Activated CD4-positive, CD25-positive, alpha-beta regulatory T cell (primary cell): ENCODE measurements at places on chromosomes 7 and 10.

- no peak for DNase-seq
These were observed 43.7 kb downstream of the ITGB8 start for GRCh38 chr7:20374399-20374798.

DNA sequence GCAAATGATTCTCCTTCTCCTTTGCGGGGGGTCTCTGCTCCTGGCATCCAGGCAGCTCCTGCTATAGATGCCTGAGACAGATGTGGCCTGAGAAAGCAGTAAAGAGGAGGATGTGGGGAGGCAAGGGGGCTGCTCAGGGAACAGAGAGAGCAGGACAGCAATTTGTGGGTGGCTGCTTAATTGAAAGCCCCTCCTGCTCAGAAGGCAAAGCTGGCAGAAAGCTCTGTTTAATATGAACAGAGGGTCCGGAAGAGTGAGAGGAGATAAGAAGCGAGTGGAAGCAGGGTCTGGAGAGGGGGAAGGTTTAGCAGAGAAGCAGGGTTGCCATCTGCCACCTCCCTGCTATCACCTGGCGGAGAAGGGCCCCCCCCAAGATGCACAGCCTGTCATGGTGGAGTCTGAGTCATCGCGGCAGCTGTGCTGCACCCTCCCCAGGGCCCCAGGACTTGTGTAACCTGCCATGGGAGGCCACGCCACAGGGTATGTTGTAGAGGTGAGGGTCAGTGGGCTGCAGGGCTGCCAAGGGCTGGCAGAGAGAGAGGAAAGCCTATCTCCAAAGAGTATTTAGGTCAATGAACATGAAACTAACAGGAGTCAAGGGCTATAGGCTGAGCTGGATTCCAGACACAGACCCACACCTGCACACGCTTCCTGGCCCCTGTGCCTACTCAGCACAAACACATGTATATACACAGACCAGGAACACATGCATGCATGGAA lies 1109.8 kb upstream of the AUTS2 start:
- no peak for DNase-seq

DNA sequence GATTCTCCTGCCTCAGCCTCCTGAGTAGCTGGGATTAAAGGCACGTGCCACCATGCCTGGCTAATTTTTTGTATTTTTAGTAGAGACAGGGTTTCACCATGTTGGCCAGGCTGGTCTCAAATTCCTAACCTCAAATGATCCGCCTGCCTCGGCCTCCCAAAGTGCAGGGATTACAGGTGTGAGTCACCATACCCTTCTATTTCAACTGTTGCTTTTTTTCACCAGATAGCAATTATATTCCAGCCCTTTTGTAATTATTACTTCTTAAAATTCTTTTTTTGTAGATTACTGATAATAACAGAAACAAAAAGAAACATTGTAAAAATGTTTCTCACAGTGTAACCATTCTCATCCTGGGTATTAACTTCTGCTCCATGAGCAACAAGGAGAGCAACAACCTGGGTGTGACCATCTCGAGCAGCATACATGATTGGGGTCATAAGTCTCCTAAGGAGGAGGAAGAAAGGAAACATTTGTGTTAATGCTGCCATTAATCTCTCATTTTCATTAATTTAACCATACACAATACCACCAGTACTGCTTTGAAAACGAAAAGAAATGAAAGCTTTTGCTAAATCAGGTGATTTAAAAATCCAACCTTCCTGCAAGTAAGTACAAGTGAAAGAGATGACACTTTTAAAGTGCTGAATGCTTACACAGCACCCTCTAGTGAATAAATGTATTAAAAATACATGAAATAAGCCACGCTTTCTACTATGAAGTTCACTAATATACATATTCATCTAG lies 41.8 kb downstream of the ASZ1 start:
- no peak for DNase-seq

GRCh38 chr10:49558190-49558589 lies 19.3 kb upstream of the ERCC6 start:
- no peak for DNase-seq

- DNase-seq, result no peak
These were observed 46.7 kb upstream of the ZMIZ1 start for GRCh38 chr10:79021948-79022499.

DNA sequence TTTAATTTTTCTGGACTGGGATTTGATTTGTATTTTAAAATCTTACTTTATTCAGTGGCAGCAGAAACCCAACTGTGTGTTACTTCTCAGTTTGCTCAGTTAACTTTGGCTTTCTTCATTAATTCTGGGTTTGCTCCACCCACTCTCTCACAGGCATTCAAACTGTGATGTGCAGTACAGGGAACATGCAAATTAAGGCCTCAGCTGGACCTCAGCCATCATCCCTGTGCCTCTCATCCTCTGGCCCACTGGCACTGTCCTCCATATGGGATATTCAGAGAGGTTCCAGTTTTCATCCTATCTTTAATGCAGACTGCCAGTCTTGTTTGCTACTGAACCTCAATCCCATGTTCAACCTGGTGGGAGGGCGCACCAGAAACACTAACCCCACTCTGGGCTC lies 743.4 kb upstream of the IGFBP3 start:
- no peak for DNase-seq

GRCh38 chr7:6259257-6259656 lies 13.2 kb downstream of the CYTH3 start:
- no peak for DNase-seq

GRCh38 chr10:74868392-74868977 lies 42.1 kb downstream of the KAT6B start:
- no peak for DNase-seq

- DNase-seq, result no peak
These were observed 571.2 kb upstream of the MKI67 start for GRCh38 chr10:128697437-128697836.

GRCh38 chr10:104735757-104736391 lies 94.8 kb downstream of the SORCS3 start:
- DNase-seq, result no peak

DNA sequence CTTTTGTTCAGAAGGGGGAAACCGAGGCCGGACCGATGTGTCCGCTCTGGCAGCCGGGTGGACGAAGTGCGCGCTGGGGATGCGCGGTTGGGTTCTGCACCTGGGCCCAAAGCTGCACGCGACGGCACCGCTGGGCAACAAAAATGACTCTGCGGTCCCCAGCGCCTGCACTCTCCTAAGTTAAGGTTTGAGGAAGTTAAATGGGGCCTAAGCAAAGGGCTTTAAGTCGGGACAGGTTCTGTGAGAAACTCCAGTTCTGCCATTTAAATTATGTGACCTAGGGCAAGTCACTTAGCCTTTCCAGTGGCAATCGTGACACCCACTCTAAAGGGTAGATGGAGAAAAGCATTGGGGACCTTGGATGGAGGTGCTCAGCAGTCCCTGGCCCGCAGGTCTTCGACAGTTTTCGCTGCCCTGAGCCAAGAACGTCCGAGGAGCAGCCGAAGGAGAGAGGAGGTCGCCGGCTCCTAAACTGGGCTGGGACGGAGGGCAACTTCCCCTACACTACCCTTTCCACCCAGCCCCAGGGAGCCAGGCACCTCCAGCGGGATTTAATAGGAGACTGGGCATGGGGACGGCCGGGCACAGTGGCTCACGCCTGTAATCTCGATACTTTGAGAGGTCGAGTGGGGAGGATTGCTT lies 534 bp upstream of the ACBD5 start:
- no peak for DNase-seq

GRCh38 chr10:124565565-124566221 lies 104.1 kb downstream of the LHPP start:
- no peak for DNase-seq

GRCh38 chr10:81145975-81146374 lies 608.3 kb downstream of the SH2D4B start:
- DNase-seq, result no peak

- no peak for DNase-seq
These were observed 20.7 kb downstream of the MDFIC start for GRCh38 chr7:114942446-114943175.

GRCh38 chr10:14040787-14041631 lies 289.7 kb downstream of the FRMD4A start:
- DNase-seq, result no peak

DNA sequence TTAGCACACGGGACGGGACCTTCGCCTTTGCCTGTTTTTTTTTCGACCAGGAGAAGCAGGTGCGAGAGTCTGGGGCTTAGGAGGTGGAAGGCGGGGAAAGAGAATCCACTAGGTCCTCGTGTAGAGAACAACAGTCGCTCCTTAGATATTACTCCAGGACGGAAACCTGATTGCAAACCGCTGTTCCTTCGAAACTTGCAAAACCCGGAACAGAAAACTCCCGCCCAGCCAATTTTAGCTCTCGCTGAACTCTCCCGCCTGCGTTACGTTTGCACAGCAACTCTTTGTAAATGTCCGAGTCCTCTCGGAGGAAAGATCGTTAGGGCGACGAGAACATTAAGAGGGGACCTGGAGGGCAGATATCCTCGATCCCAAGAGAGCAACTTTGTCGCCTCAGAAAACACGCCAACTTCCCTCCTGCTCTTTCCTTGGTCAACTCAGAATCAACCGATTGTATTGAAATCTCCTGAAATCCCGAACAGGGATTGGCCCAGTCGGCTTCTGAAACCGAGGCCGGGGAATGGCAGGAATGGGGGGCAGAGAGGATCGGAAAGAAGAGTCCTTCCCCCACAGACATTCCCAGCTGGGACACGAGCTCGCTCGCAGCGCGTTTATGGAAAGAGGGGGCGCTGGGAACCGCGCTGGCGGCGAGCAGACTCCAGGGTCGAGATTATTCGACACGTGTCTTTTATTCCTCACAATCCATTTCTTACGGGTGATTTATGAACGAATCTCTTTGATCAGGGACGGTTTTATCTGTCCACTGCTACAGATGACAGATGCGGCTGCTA lies 9.9 kb downstream of the TWIST1 start:
- DNase-seq, result no peak

DNA sequence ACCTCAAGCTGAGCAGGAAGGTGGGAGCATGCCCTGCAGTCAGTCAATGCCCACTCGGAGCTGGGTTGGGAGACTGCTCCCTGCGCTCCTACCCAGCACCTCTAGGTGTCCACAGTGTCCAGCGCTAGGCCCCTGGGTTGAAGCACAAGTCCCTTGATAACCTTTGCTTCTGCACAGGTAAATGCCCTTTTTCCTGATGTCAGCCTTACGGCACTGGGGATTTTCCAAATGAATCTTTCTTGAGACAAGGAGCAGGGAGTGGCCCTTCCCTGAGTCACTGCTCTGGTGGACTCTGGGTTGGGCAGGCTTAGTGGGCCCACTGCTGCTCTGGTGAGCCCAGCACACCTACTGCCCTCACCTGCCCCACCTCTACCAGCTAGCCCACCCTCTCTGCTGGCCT lies 61.9 kb upstream of the OPN4 start:
- no peak for DNase-seq

DNA sequence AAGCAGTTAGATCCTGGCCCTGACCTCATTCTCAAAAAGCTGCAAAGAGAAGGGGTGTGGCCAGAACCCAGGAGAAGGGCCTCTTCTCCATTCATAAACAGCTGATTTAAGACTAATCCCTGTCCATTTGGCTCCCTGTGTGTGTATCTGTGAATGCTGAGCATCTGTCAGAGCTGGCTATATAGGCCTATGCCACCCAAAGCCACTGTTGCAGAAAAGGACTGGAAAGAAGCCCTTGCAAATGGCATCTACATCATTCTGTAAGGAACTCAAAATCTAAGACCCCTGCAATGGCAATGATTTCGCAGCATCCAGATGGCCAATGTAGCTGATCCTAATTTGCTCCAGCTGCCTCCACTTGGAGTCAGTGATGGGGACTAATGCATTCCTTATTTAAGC lies 384.5 kb downstream of the KCNMA1 start:
- DNase-seq, result no peak

DNA sequence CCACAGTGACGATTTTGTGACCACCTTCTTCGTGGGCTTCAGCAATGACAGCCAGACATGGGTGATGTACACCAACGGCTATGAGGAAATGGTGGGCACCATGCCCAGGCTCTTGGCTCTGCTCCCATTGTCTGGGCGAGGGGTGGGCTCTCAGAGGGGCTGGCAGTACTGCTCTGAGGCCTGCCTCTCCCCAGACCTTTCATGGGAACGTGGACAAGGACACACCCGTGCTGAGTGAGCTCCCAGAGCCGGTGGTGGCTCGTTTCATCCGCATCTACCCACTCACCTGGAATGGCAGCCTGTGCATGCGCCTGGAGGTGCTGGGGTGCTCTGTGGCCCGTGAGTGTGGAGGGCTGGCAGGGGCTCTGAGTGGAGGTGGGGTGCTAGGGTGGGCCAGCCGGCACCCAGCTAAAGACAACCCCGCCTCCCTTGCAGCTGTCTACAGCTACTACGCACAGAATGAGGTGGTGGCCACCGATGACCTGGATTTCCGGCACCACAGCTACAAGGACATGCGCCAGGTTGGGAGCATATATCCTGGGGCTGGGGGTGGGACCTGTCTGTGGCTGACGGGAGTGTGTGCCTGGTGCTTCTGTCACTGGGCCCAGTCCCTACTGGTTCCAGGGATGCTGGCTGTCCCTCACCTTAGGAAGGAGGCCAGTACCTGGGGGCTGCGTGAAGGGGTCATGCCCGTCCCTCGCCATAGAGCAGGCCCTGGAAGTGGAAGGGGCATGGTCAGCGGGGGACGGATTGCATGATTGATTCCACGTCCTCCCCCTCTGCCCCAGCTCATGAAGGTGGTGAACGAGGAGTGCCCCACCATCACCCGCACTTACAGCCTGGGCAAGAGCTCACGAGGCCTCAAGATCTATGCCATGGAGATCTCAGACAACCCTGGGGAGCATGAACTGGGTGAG lies 6.8 kb downstream of the AEBP1 start:
- no peak for DNase-seq

DNA sequence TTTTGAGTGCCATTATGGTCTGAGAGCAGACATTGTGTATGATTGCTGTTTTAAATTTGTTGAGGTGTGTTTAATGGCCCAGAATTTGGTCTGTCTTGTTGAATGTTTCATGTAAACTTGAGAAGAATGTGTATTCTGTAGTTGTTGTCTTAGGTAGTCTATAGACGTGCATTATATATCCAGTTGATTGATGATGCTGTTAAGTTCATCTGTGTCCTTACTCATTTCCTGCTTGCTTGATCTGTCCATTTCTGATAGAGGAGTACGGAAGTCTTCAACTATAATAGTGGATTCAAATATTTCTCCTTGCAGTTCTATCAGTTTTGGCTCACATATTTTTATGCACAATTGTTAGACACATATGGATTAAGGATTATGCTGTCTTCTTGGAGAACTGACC lies 16.0 kb downstream of the PTPN12 start:
- DNase-seq, result no peak

GRCh38 chr7:152073352-152073751 lies 47.9 kb downstream of the GALNT11 start:
- no peak for DNase-seq

DNA sequence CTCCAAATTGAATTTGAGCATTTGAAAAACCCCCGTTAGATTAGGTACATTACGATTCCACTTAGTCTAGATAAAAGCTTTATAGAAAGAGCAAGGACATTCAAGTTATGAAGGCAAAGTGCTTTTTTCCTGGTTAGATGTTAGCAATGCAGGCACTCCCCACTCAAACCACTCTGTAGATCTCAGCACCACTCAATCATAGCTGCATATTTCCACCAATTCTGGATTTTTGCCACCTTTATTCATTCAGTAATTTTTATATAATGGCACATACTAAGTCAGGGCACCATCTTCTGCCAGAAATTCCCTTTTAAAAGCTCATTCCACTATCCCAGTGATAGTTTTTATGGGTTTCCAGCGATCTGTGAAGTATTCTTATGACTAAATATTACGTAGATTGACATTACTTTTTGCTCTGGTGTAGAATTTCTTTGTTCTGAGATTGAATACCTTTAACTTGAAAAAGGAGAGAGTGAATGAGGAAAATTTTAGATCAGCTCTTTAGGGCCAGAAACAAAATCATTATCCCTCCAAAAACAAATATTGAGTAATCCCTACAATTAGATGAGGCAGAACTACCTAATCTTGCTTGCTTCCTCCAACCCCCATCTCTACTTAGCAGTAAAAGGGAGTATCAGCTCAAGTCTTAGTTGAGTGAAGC lies 51.6 kb downstream of the RNLS start:
- no peak for DNase-seq
